ENCODE measurements at places on chromosomes 5 and 9. TPM values are rescaled to one million over a fixed set of nuclear protein-coding genes. Genes with fewer than 3 reads are reported as not detected.

SLC6A19 gene
- not detected for polyA plus RNA-seq

TNFSF8 gene
- 16.0 TPM for polyA plus RNA-seq

GRCh38 chr9:107683566-107683965, 194.0 kb upstream of the KLF4 start:
- no peak for DNase-seq

DNA sequence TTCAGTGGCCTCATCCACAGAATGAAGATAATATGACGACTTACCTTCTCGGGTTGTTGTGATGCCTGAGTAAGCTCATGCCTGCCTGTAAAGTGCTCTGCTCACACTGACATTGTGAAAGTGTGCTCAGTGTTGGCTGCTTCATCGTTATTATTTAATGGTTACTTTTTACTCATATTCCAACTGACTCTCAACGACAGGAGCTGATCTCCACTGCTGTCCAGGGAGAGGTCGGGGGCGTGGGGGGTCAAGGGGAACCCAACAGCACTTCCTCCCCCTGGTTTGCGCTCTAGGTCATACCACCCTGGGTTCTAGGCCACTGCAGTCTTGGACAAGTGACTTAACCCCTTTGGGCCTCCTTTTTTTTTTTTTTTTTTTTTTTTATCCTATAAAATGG, 52.9 kb upstream of the ANGPTL2 start:
- DNase-seq: no peak

GRCh38 chr5:76700571-76700970, 15.4 kb upstream of the F2R start:
- no peak for DNase-seq

DNA sequence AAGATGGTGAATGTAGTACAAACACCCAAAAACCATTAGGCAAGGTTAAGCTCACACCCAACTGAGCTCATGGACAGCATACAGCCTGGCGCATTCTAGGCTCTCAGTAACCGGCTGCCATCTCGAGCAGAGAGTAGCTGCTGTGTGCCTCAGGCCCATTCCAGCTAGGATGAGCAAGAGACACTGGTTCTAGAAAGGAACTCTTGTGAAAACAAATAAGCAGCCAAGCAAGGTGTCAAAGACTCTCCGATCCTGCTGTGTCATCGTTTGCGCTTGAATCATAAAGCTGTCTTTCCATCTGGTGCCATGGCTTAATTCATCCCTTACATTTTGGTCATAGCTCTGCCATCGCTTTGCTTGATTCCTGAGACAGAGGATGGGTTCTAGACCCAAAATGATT, 135.4 kb upstream of the MSX2 start:
- no peak for DNase-seq
